CD4-positive, CD25-positive, alpha-beta regulatory T cell (primary cell): ENCODE measurements at places on chromosomes 5 and 9. TPM values are rescaled to one million over a fixed set of nuclear protein-coding genes. Genes with fewer than 3 reads are reported as not detected.

The C9orf57 gene
- not detected for polyA plus RNA-seq

The C5 gene
- 1.1 TPM for polyA plus RNA-seq

The BTNL3 gene
- not detected for polyA plus RNA-seq

The HMGCS1 gene
- polyA plus RNA-seq: 6.6 TPM

The LCP2 gene
- polyA plus RNA-seq: 197 TPM
